Breast epithelium (tissue), 4 donors: ENCODE measurements at places on chromosomes 16 and 17. TPM values are rescaled to one million over a fixed set of nuclear protein-coding genes. Genes with fewer than 3 reads are reported as not detected.

The RPL26 gene
- 4,419 TPM for total RNA-seq

The CD79B gene
- 3.4 TPM for total RNA-seq

The PLLP gene
- total RNA-seq, result 44.6 TPM

DNA sequence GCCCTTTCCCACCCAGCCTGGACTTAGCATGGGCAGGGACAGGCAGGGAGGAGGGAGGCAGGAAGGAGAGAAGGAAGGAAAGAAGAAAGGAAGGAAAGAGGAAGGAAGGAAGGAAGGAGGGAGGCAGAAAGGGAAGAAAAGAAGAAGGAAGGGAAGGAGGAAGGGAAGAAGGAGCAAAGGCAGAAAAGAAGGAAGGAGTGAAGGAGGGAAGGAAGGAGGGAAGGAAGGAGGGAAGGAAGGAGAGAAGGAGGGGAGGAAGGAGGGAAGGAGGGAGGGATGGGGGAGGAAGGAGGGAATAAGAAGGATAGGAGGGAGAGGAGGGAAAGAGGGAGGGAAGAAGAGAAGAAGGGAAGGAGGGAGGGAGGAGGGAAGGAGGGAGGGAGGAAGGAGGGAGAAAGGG, 110.4 kb downstream of the SALL1 start:
- peaks cover 5% of the 10 kb centered on the region for H3K27me3 ChIP-seq
- H3K36me3 ChIP-seq, result no peaks in the 10 kb centered on the region
- no peak for DNase-seq
- no peak overlapping the region for H3K4me3 ChIP-seq
- H3K27ac ChIP-seq, result no peak overlapping the region

DNA sequence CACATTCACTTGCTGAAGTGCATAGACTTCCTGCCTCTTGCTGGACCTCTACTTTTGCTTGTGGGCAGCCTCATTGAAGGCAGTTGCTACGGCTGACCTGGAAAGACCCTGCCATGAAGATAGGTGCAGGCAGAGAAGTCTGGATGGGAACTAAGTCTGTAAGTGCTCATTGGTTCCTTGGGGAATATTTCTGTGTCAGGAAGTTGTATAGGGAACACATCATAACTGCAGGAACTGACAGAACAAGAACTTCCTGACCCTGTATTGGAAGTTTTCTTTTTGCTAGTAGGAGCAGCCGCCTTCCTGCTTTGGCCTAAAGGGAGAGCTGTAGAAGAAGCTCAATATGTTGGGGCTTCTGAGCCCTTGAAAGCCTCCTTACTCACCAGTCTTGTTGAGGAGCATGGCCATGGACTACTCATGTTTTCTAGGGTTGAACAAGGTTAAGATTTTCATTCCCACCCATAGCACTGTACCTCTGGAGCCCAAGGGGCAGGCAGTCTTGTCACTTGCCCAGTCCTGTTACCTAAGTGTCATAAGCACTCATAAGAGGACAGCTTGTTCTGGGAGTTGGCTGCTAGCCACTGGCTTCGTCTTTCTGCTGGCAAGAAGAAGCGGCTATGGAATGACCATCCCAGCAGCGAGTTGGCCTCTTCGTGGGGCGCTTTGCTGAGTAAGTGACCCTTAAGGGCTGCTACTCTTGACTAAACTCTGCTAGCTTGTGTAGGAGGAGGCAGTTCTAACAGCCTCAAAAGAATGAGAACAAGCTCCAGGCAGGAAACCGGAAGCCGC, 7.2 kb downstream of the UBFD1 start:
- H3K27me3 ChIP-seq, result no peaks in the 10 kb centered on the region
- DNase-seq, result peak; percentile 81
- peak overlapping the region; percentile 67 for H3K27ac ChIP-seq

DNA sequence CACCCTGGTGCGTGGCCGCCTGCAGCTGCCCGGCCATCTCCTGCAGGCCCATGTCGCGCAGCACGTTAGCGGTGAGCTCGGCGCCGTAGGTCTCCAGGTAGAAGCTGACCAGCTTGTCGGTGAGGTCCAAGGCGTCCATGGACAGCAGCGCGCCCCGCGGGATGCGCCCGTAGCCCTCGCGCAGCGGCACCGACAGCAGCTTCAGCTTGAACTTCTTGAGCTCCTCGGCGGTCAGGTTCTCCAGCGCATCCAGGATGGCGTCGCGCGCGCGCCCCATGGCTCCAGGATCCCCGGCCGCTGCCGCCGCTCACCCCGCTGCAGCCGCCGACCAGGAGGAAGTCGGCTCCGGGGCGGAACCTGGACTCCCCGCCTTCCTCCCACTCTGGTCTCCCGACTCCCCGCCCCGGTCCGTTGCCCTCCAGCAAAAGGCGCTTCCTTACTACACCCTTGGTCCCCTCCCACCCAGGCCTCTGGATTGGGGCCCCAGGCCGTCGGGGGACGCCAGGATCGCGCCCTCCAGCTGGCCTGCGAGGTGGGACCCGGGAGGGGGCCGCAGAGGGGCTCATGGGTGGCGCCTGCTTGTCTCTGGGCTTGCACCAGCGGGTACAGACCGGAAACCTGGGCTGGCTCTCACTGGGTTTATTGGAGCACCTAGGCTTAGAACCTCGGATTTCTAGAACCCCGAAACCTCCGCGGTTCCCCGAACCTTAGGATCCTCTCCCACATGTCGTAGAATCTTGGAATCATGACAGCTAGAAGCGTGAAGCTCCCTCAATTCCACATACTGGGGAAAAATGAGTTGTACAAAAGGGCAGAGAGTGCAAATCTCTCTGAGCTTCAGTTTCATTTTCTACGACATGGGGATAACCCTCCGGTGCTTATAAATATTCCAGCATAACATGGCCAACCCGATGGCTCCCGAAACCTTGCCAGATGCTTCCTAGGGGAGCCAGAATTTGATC, at the start of gene PYCARD:
Gene PYCARD, minus strand, starts transcription at position 347 of the 962 bp plus-strand sequence. Its CDS starts 70 bp downstream, at position 277.
- no peaks in the 10 kb centered on the region for H3K36me3 ChIP-seq
- no peaks in the 10 kb centered on the region for H3K27me3 ChIP-seq
- peak within 1 kb of the TSS; percentile 98 for H3K4me3 ChIP-seq
- no peak for DNase-seq
